ENCODE measurements at places on chromosomes 2 and 18. TPM values are rescaled to one million over a fixed set of nuclear protein-coding genes. Genes with fewer than 3 reads are reported as not detected.

Gene POTEI
- 0.58 TPM for total RNA-seq

Gene ADCYAP1
- 4.2 TPM for total RNA-seq

Gene PLB1
- 1.3 TPM for total RNA-seq

Gene TDRD15
- total RNA-seq = not detected

Gene NEU2
- not detected for total RNA-seq

Gene NTSR2
- not detected for total RNA-seq

Gene AQP12B
- not detected for total RNA-seq

DNA sequence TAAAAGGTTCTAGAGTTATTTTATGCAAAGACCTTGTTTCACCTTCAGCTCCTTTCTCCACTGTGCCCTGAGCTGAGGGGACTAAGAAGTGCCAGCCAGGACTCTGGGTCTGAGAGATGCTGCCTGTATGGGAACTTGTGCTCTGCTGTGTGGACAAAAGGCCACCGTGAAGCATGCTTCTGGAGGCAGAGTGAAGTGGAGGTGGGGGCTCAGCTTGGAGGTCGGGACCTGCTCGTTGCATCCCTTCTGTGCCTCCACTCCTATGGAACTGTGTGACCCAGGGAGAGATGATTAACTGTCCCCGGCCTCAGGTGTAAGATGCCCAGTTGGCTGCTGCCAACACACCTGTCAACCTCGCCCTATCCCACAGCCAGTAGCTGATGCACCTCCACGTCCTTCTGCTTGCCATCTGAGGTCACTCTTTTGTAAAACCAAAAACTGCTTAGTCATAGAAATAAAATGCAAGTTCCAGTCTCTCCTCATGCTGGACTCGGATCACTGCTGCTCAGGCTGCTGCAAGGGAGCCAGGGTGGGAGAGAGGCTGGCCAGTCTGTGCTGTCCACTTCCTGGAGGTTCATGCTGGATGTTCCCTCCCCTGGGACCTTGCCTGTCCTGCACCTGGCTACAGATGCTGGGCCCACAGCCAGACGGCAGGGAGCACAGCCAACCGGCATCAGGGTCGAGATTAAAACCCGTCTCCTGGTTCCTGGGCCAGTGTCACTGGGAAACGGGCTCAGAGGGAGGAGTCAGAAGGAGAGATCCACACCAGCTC lies 113.2 kb downstream of the ACKR3 start:
- no peak for DNase-seq

GRCh38 chr18:2536493-2536892 lies 34.8 kb downstream of the METTL4 start:
- no peak for DNase-seq

DNA sequence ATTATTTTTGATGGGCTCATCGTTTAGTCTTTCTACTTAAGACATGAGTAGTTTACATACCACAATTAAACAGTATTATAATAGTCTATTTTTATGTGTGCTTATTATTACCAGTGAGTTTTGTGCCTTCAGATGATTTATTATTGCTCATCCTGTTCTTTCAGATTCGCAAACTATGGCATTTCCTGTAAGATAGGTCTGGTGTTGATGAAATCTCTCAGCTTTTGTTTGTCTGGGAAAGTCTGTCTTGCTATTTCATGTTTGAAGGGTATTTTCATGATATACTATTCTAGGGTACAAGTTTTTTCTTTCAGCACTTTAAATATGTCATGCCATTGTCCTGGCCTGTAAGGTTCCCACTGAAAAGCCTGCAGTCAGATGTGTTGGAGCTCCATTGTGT lies 101.3 kb downstream of the DNAH7 start:
- no peak for DNase-seq

DNA sequence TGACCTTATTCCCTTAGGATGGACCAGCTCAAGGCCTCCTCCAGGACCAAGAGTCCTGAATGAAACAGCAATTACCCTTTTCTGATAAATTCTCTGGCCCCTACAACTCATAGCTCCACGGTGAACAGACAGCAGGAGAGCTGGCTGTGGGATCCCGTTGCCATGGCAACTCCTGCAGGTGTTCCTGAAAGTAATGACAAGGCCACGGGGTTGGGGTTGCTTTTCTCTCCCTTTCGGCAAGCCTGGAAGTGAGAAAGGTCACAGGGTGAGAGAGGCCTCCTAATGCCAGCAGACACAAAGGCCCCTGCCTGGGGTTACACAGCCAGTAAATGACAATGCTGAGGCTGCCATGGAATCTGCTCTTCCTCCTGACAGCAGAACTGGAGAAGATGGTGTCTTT lies 403.0 kb downstream of the NBAS start:
- DNase-seq = no peak

DNA sequence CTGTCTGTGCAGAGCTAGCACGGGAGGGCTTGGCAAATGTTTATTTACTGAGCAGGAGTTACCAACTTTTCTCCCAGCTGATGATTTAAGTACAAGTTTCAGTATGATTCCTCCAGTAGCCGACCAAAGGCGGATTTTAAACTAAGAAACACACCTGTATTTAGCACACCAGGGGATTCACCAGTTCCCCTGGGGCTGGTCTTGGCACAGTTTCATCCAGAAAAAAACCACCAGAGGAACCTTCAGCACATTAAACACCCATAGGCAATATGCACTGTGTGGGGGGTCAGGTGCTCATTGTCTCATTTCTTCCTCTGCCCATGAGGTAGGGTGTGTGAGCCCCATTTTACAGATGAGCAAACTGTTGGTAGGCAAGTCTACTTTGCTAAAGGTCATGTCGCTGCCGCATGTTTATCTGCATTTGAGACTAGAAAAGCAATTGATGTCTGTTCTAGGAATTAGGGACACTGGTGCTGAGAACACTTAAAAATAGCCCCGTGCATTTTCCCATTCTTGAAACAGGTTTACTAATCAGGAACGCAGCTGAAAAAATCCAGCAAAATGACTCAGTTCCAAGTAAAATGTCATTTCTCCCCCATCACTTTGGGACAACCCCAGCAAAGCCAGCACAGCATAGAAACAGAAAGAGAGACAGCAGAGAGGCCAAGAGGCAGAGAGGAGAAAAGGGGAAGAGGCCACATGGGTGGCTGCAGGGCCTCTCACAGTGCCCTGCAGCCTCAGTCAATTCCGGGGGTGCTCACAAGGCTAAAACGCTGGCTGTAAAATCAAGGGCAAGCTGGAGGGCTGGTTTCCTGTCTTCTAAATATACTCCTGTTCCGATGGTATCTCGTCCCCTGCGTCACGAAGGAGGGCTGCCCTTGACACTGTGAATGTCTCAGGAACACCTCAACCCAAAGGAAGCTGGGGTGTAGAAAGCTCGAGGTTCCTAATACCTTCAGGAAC lies 166.8 kb upstream of the ID2 start:
- peak; percentile 45 for DNase-seq

DNA sequence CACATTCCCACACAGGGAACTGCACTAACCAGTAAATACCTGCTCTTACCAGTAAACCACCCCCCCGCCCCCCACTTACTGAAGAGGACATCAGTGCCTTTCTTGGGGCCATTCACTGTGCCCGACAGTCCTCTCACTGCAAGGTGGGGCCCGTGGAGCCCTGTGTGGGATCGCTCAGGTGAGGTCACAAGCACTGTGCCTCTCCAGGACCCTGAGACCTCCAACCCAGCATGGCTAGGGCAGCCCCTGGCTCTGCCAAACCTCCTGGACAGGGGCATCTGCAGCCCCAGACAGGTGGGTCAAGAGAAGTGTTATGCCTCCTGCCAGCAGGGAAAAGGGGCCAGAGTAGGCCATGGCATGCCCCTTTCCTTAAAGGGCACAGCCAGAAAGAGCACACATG lies 6.7 kb upstream of the NEURL3 start:
- no peak for DNase-seq

DNA sequence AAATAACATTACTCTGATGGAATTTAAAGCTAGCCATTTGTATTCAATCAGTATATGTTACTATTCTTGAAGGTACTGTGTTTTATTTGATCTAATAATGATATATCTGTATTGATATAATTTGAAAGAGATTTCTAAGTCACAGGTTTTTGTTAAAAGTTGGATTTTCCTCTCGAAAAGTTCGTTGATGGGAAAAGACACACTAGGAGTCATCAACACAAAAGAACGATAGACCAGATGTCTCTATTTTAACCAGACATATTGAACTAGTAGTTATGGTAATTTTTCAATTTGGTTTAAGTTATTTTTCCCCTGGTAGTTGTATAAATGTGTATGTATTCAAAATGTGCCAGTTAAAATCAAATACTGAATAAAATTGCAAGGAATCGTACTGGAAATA lies 2.5 kb downstream of the ASXL3 start:
- no peak for DNase-seq

GRCh38 chr2:28433935-28434599 lies 41.4 kb downstream of the FOSL2 start:
- DNase-seq = no peak

GRCh38 chr2:182072861-182073260 lies 87.2 kb downstream of the PPP1R1C start:
- no peak for DNase-seq

All from stomach (tissue), 19 donors.